T-helper 17 cell (primary cell): ENCODE measurements at places on chromosomes 12 and 14. TPM values are rescaled to one million over a fixed set of nuclear protein-coding genes. Genes with fewer than 3 reads are reported as not detected.

DNA sequence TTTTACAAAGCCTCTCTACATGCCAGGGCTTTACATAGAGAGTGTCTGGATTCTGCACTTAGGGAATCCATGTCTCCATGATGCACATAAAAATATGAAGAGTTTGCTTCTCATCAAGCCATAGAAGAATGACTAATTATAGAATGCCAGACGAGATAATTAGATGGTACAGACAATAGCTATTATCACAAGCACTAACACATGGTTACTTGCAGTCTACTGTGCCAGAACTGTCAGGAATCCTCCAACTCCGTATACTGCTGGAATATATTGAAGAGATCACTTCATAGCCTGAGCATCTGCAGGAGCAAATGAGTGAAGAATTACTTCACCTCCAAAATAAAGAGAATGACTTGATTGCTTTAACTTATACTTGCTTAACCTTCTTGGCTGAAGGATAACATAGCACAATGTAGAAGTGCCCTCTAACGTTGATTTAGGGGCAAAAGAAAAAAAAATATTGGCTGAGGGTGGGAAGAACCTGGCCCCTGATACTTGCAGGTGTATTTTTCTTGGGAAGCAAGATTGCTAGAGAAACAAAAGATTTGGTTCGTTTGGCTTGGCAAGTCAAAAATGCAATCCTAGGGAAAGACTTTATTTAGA, 272.8 kb upstream of the FAR2 start:
- no peak for DNase-seq

DNA sequence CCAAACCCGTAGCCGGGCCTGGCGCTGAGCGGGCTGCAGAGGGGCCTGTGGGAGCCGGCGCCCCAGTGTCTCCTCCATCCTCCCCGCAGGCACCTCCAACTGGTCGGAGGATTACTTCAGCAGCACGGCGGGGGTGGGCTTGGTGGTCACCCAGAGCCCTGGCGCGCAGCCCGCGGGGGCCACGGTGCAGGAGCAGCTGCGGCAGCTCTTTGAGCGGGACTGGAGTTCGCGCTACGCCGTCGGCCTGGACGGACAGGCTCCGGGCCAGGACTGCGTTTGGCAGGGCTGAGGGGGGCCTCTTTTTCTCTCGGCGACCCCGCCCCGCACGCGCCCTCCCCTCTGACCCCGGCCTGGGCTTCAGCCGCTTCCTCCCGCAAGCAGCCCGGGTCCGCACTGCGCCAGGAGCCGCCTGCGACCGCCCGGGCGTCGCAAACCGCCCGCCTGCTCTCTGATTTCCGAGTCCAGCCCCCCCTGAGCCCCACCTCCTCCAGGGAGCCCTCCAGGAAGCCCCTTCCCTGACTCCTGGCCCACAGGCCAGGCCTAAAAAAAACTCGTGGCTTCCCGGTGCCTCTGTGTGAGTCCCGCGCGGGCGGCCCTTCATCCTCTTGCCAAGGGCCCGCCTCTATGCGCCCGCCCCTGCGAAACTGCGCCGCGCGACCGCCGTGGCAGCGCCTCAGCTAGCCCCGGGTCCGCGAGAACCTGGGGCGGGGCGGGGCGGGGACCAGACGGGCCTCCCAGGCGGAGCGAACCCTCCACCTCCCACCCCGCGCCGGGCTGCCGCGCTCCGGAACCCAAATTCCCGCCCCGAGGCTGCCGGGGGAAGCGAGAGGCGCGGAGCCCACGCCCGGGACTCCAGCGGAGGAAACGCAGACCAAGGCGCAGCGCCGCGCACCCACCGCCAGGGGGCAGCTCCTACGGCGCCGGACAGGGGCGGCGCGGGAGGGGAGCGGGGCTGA, 8.3 kb downstream of the PLD4 start:
- peak; percentile 72 for DNase-seq

- no peak for DNase-seq
These were observed 48.8 kb downstream of the LRTM2 start for GRCh38 chr12:1869145-1869544.

DNA sequence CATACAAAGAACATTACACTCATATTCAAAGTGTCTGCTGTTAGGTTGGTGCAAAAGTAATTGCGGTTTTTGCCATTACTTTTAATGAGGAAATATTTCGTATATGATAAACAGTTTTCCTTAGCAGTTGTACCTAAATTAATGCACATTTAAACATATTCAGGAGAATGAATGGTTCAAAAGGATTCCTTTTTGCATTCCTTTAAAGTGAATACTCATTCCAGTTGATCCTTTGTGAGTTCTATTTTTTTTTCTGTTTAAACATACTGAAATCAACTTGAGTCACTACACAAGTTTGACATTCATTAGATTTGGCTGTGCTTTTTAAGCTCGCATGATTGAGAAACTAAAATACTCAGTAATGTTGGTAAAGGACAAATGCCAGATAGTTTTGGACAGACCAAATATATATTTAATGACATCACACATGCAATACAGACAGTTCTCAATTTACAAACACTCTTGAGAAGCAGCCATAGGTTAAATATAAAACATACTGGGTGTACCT, 13.8 kb upstream of the SLC38A2 start:
- DNase-seq, result no peak

DNA sequence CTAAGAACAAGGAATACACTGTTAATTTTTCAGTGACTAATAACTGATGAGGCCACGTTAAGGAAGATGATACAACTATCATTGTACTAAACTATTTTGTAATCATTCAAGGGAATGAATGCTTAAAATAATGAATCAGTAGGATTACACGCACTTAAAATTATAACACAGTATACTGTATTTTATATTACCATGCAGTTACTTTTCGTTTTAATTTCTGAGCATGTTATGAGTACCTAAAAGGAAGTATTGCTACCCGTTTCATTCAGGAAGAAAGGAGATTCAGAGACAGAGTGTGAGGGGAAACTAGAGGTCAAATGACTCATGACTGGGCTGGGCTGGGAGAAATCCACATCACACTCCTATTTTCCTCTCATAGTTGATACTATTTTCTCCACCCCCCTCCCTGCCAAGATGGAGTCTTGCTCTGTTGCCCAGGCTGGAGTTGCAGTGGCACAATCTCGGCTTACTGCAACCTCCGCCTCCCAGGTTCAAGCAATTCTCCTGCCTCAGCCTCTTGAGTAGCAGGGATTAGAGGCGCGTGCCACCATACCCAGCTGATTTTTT, 202.0 kb downstream of the PPM1H start:
- DNase-seq, result no peak

SDR9C7 gene
- total RNA-seq, result not detected

DNA sequence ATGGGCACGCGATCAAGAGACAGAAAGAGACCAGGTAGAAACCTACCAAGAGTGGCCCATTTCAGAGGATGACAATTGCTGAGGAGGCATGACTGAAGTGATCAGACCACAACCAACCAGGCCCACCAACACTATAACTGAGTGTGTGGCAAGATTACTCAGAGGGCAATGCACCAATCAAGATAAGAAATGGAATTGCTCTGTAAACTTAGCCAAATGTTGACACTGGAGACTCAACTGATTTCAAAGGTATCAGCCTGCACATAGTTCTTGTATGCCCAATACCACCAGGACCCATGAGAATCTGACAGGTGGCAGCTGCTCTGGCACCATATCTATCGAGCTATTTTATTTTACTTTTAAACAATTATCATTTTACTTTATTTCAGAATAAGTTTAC, 128.9 kb downstream of the FOXN3 start:
- no peak for DNase-seq

DNA sequence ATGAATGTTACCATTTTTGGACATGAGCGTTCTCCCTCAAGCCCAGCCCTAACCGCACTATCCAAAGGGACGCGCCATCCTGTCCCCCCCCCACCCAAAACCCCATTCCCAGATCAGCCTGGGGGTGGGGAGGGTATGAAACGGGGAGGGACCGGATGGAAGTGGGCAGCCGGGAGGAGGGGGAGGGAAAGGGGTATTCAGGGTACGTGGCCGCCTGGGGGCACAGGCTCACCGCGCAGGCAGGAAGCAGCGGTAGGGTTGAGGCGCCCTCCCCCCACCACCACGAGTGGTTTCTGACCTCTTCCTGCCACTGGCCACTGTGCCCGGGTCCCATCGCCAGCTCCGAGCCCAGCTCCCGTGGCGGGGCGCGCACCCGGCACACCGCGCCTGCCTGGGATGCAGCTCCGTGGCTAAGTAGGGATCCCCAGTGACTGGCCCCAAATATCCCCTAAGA, 1.4 kb downstream of the ACTN1 start:
- DNase-seq, result no peak

GRCh38 chr12:2284321-2284813, 231.6 kb downstream of the CACNA1C start:
- DNase-seq, result no peak

DNA sequence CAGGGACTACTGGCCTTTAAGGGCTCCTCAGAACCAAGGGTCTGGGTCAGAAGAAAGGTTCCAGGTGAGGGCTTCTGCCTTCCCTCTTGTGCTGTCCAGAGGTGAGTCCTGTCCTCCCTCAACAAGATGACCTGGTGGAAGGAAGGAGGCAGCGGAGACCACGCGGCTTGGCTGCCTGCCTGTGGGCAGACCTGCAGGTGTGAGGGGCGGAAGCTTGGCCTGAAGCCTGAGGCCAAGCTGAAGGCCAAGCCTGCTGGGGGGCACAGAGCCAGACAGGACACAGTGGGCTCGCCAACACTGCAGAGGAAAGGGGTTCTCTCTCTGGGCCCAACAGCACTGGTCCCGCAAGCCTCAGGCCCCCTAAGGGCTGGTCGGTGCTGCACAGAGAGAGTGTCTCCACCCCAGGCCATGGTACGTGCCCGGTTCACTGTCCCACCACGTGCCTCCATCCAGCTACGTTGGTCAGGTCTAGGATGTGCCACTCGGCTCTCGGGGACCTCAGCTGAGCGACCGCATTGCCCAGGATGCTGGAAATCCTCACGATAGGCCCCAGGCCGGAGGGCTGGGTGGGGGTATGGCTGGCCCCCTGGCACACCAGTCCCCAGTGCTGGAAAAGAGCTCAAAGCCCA, 170.0 kb upstream of the PRMT8 start:
- DNase-seq, result no peak

GRCh38 chr14:74064883-74065282, 19.4 kb downstream of the ALDH6A1 start:
- DNase-seq, result no peak

DNA sequence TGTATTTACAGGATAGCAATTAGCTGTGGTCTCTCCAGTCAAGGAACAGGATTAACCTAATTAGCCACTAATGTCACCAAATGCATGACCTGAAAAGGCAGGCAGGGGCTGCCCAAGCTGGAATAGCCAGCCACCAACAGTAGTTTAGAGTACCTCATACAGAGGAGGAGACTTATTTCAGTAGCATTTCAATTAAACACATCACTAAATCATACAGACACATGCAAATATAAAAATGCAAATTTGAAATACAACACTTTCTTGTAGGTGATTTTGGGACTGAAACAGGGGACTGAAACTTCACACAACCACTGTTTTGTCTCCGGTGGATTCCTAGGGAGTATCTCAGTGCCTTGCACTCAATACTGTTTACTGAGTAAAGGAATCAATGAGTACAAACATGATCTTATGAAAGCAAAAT, 636 bp upstream of the IFNG-AS1 start:
- no peak for DNase-seq

GRCh38 chr12:47864646-47865235, 40.1 kb downstream of the VDR start:
- no peak for DNase-seq
